ENCODE measurements at places on chromosomes 3 and 15. TPM values are rescaled to one million over a fixed set of nuclear protein-coding genes. Genes with fewer than 3 reads are reported as not detected.

EBLN2 gene
- 0.22 TPM for polyA plus RNA-seq

ADGRG7 gene
- not detected for polyA plus RNA-seq

C3orf22 gene
- polyA plus RNA-seq = not detected

CATSPER2 gene
- 0.80 TPM for polyA plus RNA-seq

CFAP92 gene
- polyA plus RNA-seq = 0.13 TPM

CORO2B gene
- 3.2 TPM for polyA plus RNA-seq

CCR4 gene
- polyA plus RNA-seq = not detected

STRC gene
- polyA plus RNA-seq = 0.10 TPM

UROC1 gene
- 0.03 TPM for polyA plus RNA-seq

ATP13A5 gene
- 0.07 TPM for polyA plus RNA-seq

MGLL gene
- 64.9 TPM for polyA plus RNA-seq

COX5A gene
- polyA plus RNA-seq = 1,366 TPM

XPC gene
- 8.4 TPM for polyA plus RNA-seq

LRTM1 gene
- polyA plus RNA-seq = not detected

FETUB gene
- polyA plus RNA-seq = not detected

UCN2 gene
- 0.12 TPM for polyA plus RNA-seq

NSMCE3 gene
- polyA plus RNA-seq = 5.5 TPM

PAQR5 gene
- 0.09 TPM for polyA plus RNA-seq

CPA3 gene
- polyA plus RNA-seq = 0.35 TPM

TMEM158 gene
- polyA plus RNA-seq = 2.4 TPM

TEX264 gene
- 60.9 TPM for polyA plus RNA-seq

TOMM70 gene
- polyA plus RNA-seq = 76.1 TPM

MFSD1 gene
- 29.6 TPM for polyA plus RNA-seq

CBLB gene
- polyA plus RNA-seq = 4.2 TPM

TLR9 gene
- 0.14 TPM for polyA plus RNA-seq

C3orf85 gene
- polyA plus RNA-seq = not detected

UBAP1L gene
- 1.1 TPM for polyA plus RNA-seq

MUSTN1 gene
- 578 TPM for polyA plus RNA-seq

CYP8B1 gene
- not detected for polyA plus RNA-seq

GOLGA6L4 gene
- polyA plus RNA-seq = 0.46 TPM

CX3CR1 gene
- 0.03 TPM for polyA plus RNA-seq

IL17RC gene
- polyA plus RNA-seq = 10.8 TPM

TRIM42 gene
- polyA plus RNA-seq = not detected

VEPH1 gene
- polyA plus RNA-seq = 0.17 TPM

EMC7 gene
- 128 TPM for polyA plus RNA-seq

PLA2G4E gene
- polyA plus RNA-seq = not detected

ST3GAL6 gene
- polyA plus RNA-seq = 7.6 TPM

CCDC39 gene
- polyA plus RNA-seq = 0.03 TPM

TRH gene
- not detected for polyA plus RNA-seq
